ENCODE measurements at places on chromosomes 6 and 20. TPM values are rescaled to one million over a fixed set of nuclear protein-coding genes. Genes with fewer than 3 reads are reported as not detected.

The FAM162B gene
- polyA plus RNA-seq = not detected

The QKI gene
- 28.4 TPM for polyA plus RNA-seq

DNA sequence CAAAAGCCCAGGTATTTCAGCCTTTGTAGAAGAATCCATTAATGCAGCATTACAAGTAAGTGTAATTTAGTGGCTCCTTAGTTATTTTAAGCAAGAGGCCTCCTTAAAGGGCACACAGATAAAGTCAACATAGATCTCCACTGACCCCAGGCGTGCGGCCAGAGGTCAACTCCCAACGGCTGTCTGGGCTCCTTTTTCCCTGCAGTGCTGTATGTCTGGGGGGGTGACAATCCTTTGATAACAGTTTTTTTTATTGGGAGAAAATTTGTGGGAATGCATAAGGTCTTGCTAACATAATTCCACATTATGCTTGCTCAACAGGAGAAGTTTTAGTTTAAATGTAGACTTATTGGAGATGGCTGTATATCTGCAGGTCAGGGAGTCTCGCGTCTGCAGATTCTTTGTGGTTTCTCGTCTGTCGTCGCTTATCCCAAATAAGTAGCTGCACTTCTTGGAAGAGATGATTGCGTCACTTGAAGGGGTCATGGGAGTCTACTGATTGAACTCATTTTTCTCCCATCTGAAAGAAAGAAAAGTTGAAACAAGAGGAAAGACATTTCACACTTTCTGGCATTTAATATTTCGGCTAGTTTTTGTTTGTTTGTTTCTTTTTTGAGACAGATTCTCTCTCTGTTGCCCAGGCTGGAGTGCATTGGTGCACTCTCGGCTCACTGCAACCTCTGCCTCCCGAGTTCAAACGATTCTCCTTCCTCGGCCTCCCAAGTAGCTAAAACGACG is 151.7 kb upstream of the AKAP12 start:
- no peak for DNase-seq

DNA sequence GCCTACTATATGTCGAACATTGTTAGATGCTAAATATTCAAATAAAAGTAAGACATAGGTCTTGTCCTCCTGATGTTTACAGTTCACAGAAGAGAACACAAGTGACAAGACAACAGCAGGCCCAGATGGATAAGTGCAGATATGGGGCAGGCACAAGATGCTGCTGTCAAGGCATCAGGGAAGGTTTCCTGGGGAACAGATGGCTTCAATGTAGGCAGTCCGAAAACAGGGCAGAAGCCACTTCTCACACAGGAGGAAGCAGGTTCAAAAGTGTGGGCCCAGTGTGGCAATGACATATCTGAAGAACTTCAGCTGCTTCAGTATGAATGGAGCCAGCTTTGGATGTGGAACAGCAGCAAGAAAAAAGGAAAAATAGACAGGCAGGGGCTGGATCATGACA is 32.5 kb downstream of the HLA-DPB1 start:
- DNase-seq = no peak

- no peak for DNase-seq
Measured at GRCh38 chr6:5178806-5179205, 81.9 kb downstream of the LYRM4 start.

The RSPH9 gene
- 1.3 TPM for polyA plus RNA-seq

DNA sequence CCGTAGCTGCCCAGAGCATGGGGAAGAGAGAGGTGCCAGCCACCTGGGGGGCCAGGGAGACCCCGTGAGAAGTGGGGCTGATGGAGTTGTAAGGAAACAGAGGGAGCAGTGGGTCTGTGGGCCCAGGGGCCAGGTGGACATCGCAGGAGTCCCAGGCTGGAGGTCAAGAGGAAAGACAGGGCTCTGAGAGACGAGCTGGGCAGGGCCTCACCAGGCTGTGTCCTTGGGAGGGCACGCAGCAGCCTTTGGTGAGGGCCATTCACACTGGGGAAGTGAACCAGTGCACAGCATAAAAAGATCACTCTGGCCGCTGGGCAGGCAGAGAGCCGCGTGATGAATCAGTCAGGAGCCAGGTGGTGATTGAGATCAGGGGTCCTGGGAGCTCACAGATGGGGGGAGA is 73.9 kb upstream of the FOXQ1 start:
- no peak for DNase-seq

The AP5S1 gene
- 14.5 TPM for polyA plus RNA-seq

DNA sequence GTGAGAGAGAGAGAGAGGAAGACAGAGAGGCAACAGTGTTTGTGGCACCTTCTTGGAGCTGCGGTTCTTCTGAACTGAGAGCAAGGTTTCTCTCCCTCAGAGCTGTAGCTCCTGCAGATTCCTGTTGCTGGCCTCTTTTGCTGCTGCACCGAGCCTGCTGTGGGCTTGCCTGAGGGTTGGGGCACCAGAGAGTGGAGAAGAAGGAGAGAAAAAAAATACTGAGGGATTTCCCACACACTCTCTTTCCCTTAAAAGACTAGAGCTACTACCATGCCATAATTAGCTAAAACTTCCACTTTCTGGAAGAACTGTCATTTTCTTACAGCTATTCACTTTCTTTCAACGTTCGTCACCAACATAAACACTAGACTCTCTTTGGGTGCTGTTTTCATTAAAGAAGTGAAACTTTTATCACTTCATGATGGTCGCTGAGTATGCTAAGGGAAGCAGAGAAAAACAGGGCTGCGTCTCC is 18.2 kb upstream of the ECI2 start:
- DNase-seq = no peak

The HLA-G gene
- polyA plus RNA-seq = 2.1 TPM

DNA sequence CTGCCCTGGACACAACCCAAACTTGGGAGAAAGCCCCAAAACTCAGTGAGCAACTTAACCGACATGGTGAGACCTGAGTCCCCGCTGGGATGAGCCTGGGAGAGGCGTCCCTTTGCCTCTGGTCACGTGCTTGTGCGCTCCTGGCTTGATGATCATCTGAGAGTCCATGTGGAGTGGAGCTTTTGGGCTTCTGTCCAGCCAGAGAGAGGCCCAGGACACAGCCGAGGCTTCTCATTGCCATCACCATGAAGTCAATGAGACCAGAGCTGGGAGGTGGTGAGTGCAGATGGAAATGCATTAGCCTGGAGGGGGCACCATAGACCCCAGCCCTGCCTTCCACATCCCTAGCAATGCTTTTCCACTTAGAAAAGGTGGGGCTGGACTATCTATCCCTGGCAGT is 250.0 kb downstream of the SLC24A3 start:
- no peak for DNase-seq

- DNase-seq = no peak
Measured at GRCh38 chr20:48681201-48681872, 146.5 kb downstream of the PREX1 start.

The ZNF341 gene
- polyA plus RNA-seq = 2.3 TPM

DNA sequence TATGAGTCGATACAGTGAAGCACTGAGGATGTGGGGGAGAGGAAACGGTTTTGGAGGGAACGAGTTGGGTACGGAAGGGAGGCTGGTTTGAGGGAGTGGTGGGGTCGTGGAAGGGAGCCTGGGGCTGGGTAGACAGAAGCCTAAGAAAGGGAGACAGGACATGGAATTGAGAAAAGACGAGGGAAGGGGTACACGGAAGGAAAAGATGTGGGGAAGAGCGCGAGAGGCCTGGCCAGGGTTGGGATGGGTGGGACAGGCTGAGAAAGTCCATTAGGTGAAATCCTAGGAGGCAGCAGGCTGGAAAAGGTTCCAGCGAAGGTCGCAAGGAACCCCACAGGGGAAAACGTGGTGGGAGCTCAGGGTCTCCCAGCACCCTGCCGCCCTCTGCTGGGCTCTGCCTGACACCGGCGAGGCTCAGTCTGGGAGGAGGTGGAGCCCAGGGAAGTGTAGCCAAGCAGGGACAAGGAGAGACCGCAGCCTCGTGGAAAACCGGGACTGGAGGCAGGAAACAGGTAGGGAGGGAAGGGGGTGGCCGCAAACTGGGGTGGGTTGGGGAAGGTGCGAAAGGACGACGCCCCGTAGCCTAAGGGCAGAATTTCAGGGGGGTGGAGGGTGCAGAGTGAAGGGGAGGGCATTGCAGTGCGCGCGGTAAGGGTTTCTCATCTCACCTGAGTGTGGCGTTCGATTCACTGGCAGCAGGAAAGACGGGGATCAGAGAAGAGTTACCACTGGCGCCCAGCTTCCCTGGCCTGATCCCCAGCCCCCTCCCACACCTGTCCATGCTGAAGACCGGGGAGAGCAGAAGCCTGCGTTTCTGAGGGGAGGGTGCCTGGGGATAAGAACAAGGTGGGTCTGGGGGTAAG is 4.3 kb downstream of the GABBR1 start:
- peak; percentile 28 for DNase-seq

GRCh38 chr6:167811040-167811439 is 15.7 kb upstream of the AFDN start:
- no peak for DNase-seq

The OPRM1 gene
- polyA plus RNA-seq = not detected

- DNase-seq = no peak
Measured at GRCh38 chr6:149217466-149217888, 100.0 kb upstream of the TAB2 start.

The FAM83C gene
- polyA plus RNA-seq = not detected

DNA sequence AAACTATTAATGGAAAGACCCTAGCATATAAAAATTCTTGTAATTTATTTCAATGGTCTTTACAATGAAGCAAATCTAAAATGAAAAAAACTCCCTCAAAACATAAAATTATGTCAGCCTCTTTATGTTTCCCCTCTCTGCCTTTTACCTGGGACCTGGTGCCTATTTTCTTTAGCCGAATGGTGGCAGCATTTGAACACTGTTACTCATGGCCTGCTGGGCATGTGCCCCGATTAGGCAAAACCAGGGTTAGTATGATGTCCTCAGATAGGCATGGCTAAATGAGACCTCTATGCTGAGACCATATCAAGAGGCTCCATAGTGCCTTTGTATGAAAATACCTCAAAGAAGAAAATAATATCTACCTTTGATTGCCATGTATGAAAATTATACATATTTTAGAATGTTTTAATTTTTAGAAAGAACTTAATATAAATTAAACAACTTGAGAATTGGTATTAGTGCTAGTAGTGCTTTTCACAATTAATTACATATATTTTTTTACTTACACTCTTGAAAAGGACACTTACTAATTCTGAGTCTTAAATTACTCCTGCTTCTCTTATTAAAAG is 22.5 kb upstream of the C6orf58 start:
- no peak for DNase-seq

DNA sequence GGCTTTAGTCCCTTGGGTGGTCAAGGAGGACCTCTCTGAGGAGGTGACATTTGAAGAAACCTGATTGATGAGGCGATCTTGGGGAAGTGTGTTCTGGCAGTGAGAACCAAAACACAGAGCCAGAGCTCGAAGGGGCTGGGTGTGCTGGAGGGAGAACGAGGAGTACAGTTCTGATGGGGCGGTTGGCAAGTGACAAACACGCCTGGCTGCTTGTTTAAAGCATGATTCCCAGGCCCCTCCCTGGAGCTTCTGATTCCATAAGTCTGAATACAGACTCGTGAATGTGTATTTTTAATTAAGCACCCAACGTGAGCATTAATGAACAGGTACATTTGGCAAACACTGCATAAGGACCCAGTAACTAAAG is 886 bp upstream of the NFATC2 start:
- DNase-seq = no peak

GRCh38 chr6:158508450-158508849 is 51.4 kb upstream of the TMEM181 start:
- no peak for DNase-seq

GRCh38 chr20:20566516-20566915 is 145.9 kb downstream of the RALGAPA2 start:
- no peak for DNase-seq

The PMEPA1 gene
- polyA plus RNA-seq = 2.9 TPM

GRCh38 chr6:111824608-111825337 is 48.5 kb downstream of the FYN start:
- DNase-seq = no peak

DNA sequence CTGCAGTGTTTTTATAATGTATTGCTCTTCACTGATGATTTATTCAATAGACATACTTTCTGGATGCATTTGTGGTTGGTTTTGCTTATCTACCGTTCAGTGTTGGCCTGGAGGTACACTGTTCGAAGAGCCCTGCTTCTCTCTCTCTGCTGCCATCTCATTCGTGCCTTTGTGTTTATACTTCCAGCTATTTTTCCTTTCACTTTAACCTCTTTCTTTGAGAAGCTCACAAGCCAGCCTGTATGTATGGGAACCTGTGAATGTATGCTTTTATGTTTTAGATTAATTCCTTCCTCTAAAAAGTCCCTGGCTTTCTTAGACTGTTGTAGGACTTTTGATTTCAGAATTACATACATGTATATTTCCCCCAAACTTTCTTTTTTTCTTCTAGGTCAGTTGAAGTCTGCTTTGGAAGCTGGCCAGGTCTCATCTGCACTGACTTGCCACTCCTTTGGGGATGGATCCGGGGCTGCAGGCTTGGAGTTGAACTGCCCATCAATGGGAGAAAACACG is 83.0 kb downstream of the SCAND1 start:
- no peak for DNase-seq

DNA sequence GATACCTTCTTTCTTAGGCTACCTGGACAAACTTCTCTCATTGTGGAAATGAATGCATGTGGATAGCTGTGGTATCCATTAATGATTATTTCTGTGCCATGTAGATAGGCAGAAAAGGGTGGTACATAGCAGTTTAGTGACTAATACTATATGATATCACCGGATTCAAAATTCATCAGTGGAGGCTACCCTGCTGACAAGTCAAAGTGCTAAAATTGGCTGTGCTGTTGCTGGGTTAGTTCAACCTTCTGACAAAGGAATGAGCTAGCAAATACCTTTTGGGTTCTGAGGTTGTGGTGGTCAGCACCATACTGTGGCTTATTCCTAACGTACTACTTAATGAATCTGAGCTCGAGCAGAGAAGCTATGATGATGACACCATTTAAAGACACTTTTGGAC is 109.1 kb downstream of the TFAP2B start:
- no peak for DNase-seq

The OPN5 gene
- not detected for polyA plus RNA-seq

The LIN28B gene
- polyA plus RNA-seq = not detected

GRCh38 chr6:116369964-116370759 is 585 bp upstream of the DSE start:
- no peak for DNase-seq

DNA sequence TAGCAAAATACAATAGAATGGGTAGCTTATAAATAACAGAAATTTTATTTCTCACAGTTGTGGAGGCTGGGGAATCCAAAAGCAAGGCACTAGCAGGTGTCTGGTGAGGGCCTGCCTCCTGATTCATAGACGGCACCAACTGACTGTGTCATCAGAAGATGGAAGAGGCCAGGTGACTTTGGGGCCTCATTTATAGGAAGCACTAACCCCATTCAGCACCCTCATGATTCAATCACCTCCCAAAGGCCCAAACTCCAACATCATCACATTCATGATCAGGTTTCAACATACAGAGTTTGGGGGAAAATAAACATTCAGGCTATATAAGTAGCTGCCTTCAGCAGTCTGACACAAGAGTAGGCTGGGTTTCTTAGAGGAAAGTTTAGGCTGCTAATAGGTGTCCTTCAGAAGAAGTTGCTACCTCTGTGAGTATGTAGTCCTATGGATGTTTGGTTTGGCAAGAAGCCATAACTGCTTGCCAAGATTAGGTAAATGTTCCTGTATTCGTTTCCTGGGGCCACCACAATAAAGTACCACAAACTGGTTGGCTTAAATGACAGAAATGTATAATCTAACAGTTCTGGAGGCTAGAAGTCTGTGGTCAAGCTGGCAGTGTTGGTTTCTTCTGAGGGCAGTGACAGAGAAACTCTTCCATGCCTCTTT is 48.8 kb downstream of the NT5E start:
- peak; percentile 2 for DNase-seq
